Activated T-helper 1 cell treated with anti-CD3 and anti-CD28 coated beads, Interleukin-2, amount 50 U/mL, for 16 hours (primary cell): ENCODE measurements at places on chromosomes 13 and 19.
A peak's percentile ranks its signal among the peaks of the same experiment; 100 is the strongest.

DNA sequence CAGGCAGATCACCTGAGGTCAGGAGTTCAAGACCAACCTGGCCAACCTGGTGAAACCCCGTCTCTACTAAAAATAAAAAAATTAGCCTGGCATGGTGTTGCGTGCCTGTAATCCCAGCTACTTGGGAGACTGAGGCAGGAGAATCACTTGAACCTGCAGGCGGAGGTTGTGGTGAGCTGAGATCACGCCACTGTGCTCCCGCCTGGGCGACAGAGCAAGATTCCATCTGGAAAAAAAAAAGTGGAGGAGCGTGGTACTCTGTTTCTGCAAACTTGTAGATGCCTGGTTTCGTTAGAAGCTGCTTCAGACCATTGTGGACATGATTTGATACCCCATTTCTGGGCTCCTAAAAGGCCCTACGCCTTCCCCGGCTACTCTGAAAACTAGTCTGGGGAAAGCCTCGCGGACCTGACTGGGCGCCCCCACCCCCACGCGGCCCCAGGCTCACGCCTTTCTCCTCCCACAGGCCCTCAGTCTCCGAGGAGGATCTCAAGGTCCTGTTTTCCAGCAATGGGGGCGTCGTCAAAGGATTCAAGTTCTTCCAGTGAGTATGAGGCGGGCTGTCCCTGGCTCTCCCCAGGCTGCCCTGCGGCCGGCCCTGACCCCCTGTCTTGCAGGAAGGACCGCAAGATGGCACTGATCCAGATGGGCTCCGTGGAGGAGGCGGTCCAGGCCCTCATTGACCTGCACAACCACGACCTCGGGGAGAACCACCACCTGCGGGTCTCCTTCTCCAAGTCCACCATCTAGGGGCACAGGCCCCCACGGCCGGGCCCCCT is 11.5 kb downstream of the PLPPR3 start:
- DNase-seq = no peak

GRCh38 chr13:40537146-40537895 is 129.1 kb downstream of the FOXO1 start:
- DNase-seq = no peak

DNA sequence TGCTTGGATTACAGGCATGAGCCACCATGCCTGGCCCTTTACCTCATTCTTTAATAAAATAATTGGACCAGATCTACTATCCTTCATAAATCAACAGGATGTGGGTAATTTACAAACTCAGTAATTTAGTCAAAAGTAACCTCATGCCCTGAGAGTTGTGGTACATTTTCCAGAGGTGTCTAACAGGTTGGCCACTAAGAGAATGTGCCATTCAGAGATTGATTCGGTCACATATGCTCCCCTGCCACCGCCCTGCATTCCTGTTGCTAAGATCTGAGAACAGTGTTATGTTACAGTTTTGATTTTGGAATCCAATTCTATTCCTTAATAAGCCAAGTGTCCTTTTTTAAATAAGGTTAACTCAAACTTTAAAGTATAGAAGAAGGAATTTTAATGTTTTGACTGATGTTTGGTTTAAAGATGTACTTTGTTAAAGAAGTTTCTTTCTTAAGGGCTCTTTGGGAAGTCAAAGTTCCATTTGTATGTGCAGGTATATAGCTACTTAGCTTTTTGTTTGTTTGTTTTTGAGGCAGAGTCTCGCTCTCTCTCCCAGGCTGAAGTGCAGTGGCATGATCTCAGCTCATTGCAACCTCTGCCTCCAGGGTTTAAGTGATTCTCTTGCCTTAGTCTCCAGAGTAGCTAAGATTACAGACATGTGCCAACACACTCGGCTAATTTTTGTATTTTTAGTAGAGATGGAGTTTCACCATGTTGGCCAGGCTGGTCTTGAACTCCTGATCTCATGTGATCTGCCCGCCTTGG is 29.2 kb downstream of the PHF11 start:
- no peak for DNase-seq

GRCh38 chr19:38543807-38544568 is 73.8 kb downstream of the MAP4K1 start:
- DNase-seq = no peak

- no peak for DNase-seq
These were observed 61.4 kb upstream of the SLITRK1 start for GRCh38 chr13:83943530-83944279.

DNA sequence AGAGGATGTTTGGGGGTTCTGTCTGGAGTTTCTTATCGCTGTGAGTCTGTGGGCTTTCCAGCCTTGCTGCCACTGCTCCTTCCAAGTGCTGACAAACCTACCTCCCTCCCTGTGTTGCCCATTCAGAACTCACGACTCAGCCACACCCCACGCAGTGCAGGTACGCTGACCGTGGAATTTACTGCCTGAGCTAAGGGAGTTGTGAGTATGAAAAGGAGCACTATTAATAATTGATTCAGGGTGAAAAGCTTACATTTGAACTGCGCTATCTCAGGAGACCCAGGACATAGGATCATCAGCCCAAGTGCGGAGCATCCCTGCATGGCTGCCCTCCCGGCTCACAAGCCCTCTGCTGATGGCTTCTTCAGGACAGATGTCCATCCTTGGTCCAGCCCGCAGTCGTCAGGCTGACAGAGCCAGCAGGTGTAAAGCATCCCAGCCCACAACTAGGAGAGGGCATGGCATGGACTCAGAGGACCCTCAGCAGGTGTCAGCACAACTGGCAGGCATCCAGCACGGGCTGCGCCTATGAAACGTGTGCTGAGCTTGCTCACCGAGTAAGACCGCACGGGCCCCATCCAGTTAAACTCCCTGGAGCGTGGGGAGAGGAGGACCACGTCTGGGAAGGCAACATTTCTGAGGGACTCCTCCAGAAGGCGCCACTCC is 244.0 kb downstream of the COL4A1 start:
- no peak for DNase-seq

DNA sequence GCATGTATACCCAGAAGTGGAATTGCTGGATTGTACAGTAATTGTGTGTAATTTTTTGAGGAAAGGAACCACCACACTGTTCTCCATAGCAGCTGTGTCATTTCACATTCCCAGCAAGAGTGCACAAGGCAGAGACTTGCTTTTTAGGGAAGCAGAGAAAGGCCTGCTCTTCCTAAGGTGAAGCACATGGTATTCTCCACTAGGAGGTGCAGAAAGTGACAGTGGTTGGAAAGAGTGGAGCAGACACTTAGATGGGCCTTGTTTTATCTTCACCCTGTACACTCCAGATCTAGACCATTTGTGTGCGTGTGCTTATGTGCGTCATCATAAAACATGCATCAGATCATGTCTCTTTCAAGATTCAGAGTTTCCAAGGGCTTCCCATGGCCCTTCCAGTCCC is 35.0 kb downstream of the FAM124A start:
- DNase-seq = no peak

- no peak for DNase-seq
These were observed 17.9 kb downstream of the BTBD2 start for GRCh38 chr19:1997353-1998233.

DNA sequence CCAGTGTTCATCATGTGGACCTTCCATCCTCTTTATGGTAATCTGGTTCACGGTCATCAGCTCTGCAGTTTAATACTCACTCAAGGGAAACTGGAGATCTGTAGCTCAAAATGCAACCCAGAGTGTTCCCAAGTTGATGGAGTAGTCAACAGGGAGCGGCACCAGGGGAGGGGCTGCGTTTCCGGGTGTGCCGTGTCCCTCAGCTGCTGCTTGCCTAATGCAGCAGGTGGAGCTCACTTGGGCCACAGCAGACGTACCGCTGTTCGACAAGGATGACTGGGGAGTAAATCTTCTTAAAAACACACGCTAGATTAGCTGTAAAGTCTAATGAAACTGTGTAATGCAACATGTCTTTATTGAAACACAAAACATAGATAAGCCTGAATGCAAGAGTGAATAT is 81.1 kb downstream of the TNFSF13B start:
- no peak for DNase-seq

GRCh38 chr13:111008351-111008750 is 93.5 kb upstream of the ANKRD10 start:
- DNase-seq = no peak

DNA sequence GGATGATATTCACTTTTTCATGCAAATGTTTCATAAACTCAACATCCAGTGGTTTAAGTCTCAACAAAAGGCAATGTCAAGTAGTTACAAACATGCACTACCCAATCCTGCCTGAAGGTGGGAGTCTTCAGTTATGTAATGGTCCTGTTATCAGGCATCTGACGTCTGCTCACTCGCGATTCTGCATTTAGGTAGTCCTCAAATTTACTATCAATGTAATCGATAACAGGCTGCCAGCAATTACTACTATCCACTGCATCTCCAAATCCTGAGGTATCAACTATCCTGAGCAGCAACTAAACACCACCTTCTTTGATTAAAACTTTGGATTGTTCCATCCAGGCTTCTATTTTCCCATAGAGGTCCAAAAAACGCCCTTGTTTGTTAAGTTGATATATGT is 51.2 kb downstream of the NLRP12 start:
- DNase-seq = peak; percentile 11

DNA sequence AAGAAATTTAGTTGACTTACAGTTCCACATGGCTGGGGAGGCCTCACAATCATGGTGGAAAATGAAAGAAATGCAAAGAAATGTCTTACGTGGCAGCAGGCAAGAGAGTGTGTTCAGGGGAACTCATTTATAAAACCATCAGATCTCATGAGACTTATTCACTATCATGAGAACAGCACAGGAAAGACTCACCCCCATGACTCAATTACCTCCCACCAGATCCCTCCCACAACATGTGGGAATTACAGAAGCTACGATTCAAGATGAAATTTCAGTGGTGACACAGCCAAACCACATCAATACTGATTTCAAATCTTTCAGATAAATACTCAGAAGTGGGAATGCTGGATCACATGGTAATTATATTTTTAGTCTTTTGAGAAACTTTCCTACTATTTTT is 1357.9 kb downstream of the SLITRK5 start:
- no peak for DNase-seq

DNA sequence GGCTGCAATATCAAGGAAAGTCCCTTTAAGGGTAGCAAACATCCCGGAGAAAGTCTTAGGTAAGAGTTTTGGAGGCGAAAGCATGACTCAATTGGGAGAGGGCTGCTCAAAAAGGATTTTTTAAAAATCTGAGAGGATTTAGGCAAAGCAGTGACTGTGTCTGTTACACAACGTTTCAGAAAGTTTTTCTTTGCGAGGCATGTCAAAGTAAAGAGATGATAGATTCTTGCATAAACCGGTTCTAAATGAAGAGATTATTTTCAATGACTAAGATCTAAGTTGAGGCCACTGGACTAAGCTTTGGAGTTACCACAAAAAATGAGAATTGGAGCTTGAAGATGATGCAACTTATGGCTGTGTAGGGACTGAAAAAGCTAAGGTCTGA is 43.7 kb upstream of the ENOX1 start:
- no peak for DNase-seq

GRCh38 chr19:1868971-1869370 is 5.6 kb upstream of the KLF16 start:
- DNase-seq = no peak

DNA sequence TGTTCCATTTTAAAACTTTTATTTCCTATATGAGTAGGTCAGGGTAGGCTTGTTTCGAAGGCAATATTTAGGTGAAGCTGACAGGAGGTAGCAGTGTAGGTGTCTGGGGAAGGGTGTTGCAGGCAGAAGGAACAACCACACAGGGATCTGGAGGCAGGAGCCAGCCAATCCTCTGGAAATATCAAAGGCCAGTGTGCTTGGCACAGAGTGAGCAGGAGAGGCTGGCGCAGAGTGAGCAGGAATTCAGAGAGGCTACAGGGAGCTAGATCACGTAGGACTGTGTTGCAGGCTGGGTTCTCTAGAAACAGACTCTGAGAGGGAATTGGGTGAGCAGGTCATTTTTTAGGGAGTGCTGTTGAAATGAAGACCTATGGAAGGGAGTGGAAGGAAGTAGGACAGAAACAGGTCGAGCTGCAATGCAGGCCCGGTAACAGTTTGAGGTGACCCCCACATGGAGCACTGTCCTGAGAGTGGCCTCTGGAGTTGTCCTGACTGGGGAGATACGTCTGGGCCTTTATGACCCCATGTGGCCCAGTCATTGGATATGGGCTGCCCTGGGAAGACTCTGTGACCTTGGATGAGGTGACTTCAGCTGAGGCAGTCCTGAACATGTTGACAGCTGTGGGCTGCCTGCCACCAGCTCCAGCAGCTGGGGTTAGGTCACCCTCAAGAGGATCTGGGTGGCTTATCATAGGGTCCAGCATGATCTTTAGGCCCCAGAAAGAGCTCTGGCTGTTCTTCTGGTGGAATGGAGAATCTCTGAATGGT is 51.7 kb downstream of the ERCC5 start:
- DNase-seq = no peak

- peak; percentile 40 for DNase-seq
These were observed at the start of gene AKT2 for GRCh38 chr19:40284501-40285352. TSS of gene AKT2 (minus strand) at chr19:40285345. CDS start at chr19:40265267, 20,078 bp downstream.

GRCh38 chr19:8501516-8501915 is 924 bp downstream of the PRAM1 start:
- no peak for DNase-seq

DNA sequence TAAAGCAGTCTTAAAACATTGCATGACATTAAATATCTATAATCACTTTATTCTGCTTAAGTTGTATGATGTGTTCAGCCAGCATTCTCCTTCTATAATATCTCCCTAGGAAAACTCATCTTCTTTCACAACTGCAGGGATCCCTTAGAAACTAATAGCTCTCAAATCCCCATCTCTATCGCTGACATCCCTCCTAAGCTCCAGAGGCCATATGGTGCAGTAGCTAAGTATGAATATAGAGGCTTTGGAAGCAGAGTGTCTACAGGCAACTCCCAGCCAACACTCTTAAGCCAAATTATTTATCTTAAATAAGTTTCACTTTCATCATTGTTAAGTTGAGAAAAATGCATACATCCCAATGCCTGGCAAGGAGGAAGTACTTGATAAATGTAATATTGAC is 349.5 kb upstream of the MIR17HG start:
- no peak for DNase-seq

- DNase-seq = no peak
These were observed 70.9 kb downstream of the KL start for GRCh38 chr13:33087091-33087490.

- DNase-seq = no peak
These were observed 211.8 kb downstream of the PCCA start for GRCh38 chr13:100300708-100301107.

GRCh38 chr13:47546391-47547225 is 454.5 kb downstream of the SUCLA2 start:
- no peak for DNase-seq

DNA sequence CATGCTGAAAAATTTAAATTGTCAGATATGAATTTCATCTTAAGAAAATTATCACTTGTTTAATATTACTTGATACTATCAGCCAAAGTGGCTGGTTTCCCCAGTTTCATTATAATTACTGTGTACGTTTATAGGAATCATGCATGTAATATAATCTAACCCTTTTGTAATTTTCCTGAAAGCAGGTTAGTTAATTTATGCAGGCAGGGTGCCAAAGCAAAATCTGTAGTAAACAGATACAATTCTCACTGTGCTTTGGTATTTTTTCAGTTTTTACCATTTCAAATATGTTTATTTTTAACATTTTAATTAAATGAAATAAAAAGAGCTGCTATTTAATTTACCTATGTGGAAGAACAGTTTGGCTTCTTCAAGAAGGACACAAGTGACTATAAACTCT is 1227.5 kb upstream of the MIR17HG start:
- DNase-seq = no peak
